ENCODE measurements at places on chromosomes 6 and 20.

GRCh38 chr6:83371423-83371822, 59.4 kb downstream of the ME1 start:
- no peak for DNase-seq

DNA sequence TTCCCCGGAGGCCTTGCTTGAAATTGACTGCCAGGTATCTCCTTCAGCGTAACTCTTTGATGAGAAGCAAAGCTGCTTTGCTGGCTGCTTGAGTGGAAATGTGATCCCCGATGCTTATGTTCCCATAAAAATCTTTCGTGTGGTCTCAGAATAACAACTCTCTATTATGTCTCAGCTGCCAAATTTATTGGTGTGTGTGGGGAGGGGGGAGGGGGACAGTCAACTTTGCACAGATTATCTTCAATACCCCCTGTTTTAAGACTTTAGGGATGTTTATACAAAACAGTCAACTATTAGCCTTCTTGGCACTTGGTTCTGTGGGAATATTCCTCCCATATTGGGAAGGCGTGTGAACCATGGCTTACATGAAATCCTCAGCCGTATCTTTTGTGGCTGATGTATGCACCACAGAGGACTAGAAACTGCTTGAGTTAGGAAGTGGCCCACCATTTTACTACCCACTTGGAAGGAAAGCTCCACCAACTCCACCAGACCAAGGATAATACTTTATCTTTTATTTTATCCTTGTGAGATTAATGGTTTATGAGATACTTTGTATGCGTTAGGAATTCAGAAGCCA, 101.5 kb upstream of the SLC24A3 start:
- no peak for DNase-seq

DNA sequence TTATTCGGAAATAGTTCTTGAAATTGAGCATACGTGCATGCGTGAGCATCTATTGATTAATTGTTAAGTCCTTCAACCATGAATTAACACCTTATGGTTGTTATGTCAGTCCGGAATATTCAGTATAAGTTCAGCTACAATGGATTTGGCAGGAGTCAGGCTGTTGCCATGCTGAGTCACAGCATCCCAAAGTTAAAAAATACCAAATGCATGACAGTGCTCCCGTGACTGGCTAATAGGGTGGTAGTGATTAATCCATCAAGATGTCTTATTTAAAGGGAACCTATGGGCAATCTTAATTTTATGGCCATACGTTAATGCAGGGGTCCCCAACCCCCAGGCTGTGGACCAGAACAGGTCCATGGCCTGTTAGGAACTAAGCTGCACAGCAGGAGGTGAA, 10.5 kb downstream of the RAE1 start:
- DNase-seq = peak; percentile 32

DNA sequence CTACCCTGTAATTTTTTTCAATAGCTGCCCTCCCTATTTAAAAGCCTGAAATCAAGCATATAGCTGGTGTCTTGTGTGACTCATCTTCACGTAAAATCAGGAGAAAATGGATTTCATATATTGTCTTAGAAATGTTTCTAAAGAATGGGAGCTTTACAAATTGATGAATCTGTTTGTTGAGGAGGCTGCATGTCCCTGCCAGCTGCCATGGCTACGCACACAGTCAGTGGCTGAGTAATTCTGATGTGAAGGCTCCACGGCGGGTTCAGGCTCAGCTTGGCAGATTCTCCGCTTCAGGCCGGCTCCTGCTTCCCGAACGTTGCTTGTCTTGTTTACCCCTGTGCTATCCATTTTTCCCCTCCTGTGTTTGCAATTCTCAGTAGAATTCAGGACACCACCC, 82.8 kb downstream of the CCDC170 start:
- no peak for DNase-seq

DNA sequence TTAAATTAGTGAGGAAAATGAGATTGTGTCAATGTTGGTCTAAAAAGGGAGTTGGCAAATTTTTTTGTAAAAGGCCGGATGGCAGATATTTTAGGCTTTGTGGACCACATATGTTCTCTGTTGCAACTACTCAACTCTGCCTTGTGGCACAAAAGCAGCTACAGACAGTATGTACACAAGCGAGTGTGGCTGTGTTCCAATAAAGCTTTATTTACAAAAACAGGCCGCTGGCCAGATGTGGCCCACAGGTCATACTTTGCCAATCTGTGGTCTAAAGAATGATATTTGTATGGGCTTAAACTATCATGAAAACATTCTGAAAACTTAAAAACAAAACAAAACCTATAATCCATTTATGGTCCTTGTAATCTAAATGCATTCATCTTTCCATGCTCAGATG, 228.3 kb downstream of the CLIC5 start:
- no peak for DNase-seq

GRCh38 chr6:161274488-161274858, 612 bp upstream of the AGPAT4 start:
- DNase-seq = no peak

- DNase-seq = no peak
Observed at GRCh38 chr6:35510916-35511561, 1.7 kb downstream of the TULP1 start.

- no peak for DNase-seq
Observed at GRCh38 chr6:17291778-17292177, 10.6 kb downstream of the RBM24 start.

DNA sequence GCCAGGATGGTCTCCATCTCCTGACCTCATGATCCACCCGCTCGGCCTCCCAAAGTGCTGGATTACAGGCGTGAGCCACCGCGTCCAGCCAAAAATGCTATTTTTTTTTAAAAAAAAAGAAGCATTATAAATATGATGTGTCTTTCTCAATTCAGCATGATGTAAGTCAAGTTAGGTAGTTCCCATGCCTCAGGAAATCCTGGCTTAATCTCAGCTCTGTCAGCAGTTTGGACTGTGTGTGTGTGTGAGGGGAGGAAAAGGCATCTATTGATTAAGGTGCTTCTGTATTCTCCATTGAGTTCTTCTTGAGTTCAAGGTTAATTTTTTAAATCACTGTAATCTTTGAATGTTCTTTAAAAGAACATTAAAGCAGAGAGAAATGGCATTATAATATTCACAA, 51.5 kb downstream of the GMDS start:
- no peak for DNase-seq

DNA sequence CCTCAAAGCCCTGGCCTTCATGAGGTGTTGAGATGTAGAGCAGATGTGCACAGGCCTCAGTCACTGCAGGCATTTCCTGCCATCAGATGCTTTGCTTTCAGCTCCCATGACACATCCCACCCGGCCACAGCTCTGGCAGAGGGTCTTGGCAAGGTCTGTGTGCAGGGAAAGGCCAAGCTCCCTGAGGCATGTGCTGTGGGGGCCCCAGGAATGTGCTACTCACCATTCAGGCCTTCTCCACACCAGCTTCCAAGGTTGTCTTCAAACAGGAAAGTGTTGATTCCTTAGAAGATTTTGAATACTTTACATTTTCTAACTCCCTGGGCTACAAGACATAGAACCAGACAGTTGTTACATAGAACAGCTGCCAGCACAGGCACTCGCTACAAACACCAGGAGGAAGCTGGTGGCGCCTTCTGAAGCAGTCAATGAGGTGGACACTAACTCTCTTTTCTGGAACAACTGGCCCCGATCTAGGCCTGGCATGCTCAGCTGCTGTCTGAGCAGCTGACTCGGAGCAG, 27.8 kb downstream of the CASS4 start:
- no peak for DNase-seq

- no peak for DNase-seq
Observed at GRCh38 chr20:41174373-41174772, 37.0 kb downstream of the PLCG1 start.
